ENCODE measurements at places on chromosomes 11 and 22.

GRCh38 chr11:131874070-131874469, 503.7 kb downstream of the NTM start:
- DNase-seq: no peak

- no peak for DNase-seq
Observed at GRCh38 chr22:30262112-30262511, 4.5 kb downstream of the OSM start.

GRCh38 chr11:2726964-2727363, 27.2 kb upstream of the KCNQ1OT1 start:
- DNase-seq: no peak

GRCh38 chr22:32558681-32559355, 84.2 kb downstream of the FBXO7 start:
- DNase-seq: no peak

DNA sequence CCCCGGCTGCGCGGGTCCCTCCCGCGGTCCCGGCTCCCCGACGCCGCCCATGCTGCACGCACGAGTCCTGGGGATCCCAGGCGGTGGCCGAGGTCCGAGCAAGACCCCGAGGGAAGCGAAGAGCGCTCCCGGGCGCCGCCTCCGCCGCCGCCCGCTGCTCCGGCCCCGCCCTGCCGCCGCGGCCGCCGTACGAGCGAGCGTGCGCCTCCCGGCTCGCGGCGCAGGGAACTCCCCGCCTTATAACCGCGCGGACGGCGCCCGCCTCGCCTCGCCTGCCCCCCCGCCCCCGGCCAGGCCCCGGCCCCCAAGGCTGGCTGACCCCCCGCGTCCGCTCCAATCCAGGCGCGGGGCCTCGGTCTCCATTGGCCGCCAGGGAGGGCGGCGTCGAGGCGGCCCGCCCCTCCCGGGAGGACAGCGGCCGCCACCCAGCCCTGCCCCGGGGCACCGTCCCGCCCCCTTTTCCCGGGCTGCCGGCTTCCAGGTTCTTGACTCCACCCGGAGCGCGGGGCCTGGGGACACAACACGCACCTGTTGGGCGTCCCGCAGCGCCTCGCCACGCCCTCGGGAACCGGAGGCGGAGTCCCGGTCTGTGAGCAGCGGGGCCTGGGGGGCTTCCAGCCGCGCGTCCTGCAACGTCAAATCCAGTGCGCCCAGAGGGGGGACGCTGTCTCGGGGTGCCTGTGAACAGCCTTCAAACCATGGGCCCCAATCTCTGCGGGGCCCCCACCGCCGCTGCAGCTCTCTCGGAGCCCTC, at the start of gene FADS3:
TSS of gene FADS3 (minus strand) at position 215 of the 754 bp plus-strand sequence. CDS start at position 51, 164 bp downstream.
- peak; percentile 26 for DNase-seq

DNA sequence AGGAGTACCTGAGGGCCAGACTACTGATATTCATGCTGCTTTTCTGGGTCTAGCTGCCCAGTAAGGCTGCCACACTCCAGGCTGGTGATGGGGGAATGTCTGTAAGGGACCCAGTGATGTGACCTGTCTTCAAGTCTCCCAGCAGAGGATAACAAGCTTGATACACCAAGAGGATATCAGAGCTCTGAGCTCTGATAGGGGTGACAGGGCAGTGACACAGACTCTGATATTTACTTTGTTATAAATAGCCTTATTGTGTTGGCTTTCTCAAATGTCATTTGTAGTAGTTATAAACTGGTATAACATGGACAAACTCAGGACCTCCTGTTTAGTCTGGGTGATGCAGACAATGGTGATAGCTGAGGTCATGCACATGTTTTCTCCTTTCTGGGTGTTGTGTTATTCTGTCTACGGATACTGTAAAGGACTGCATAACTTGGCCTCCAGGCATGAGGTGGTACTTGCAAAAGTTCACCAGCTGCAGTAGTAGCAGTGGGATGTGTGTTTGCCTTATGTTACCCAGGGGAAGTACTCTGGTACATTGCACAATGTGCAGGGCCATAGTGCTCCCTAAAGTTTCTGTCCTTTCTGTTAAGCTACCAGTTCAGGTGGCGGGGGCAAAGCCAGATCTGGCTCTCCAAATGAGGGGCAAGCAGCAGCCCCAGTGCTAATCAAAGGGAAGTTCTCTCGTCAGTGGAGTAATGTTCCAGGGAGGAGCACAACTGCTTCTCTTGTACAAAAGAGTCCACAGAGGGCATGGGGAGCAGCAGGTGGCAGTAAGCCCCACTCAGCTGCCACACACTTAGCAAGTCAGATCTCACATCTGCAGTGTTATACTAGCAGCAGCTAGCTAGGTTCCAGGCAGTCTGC, 812.2 kb downstream of the JRKL start:
- DNase-seq: no peak

GRCh38 chr22:48428631-48429371, 1398.9 kb downstream of the BRD1 start:
- DNase-seq: no peak

DNA sequence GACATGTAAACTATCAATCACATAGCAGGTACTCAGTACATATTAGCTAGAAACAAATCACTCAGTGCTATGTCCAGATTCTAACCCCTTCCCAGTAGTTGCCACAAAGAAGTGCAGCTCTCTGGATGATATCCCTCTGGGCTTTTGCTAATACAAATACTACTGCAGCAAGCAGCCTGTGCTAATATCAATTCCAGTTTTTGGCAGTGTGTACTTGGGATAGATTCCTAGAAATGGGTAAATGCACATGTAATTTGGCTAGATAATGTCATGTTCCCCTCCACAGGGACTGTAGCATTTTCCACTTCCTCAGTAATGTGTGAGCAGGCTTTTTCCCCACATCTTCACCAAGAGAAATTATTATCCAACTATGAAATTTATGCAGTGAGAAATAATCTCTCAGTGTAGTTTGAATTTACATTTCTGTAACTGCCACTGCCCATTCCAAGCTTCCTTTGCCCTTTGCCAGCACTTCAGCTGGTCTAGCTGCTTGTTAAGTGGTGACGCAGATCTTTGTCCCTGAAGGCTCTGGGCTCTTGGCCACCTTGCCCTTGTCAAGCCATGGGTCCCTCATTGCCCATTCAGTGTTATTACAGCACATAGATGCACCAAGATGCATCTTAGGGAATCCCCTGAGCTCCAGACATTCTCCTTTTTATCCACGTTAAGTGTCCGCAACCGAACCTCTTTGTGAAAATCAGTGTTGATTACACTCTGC, 107.1 kb upstream of the CLPB start:
- no peak for DNase-seq

- DNase-seq: no peak
Observed at GRCh38 chr11:2989006-2989405, 3.1 kb downstream of the NAP1L4 start.

DNA sequence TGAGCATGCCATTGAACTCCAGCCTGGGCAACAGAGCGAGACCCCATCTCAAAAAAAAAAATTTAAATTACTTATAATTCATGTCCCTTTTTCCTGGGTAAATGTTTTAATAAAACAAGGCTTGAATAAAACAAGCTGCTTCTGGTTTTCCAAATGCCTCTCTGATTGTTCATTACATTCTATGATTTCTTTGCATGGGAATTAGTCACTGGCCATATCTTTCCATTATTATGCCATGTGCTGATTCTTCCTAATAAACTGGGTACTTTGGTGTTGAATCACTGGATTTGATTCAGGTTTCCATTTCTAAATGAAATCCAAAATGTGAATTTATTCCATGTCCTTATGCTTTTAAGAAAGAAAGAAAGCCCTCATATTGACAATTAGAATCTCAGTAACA, 42.6 kb downstream of the ZNF215 start:
- DNase-seq: no peak

DNA sequence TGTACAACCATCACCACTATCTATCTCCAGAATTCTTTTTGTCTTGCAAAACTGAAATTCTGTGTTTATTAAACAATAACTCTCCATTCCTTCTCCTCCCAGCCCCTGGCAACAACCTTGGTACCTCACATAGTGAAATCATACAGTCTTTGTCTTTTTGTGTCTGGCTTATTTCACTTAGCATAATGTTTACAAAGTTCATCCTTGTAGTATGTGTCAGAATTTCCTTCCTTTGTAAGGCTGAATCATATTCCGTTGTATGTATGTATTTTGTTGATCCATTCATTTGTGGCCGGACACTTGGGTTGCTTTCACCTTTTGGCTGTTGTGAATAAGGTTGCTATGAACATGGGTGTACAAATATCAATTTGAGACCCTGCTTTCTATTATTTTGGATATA, 243.7 kb upstream of the TBCEL start:
- no peak for DNase-seq

DNA sequence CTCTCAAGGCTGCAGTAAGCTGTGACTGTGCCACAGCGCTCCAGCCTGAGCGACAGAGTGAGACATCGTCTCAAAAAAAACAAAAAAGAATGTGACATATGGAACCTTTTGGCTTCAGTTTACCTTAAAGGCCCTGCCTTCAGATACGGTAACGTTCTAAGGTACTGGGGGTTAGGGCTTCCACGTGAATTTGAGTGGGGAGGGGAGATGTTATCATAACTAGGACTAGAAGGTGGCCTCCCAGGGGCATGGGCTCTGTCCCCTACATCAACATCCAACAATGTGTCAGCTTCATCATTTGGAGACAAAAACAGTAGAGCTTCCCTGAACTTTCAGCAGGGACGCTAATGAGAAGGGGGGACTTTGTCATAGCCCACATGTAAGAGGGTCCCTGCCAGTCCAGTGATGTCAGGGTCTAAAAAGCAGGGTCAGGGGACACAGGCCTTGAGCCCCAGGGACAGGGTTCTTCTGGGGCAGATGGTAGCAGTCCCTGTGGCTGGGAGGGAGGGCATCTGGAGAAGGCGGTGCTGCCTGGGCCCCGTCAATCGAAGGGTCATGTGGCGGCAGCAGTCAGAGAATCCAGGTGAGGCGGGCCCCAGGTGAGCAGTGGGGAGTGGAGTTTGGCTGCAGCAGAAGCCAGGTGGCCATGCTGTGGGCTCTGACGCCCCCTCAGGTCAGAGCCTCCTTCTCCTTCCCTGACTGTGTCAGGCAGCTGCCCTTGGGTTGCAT, 79.8 kb downstream of the BCR start:
- DNase-seq: no peak

DNA sequence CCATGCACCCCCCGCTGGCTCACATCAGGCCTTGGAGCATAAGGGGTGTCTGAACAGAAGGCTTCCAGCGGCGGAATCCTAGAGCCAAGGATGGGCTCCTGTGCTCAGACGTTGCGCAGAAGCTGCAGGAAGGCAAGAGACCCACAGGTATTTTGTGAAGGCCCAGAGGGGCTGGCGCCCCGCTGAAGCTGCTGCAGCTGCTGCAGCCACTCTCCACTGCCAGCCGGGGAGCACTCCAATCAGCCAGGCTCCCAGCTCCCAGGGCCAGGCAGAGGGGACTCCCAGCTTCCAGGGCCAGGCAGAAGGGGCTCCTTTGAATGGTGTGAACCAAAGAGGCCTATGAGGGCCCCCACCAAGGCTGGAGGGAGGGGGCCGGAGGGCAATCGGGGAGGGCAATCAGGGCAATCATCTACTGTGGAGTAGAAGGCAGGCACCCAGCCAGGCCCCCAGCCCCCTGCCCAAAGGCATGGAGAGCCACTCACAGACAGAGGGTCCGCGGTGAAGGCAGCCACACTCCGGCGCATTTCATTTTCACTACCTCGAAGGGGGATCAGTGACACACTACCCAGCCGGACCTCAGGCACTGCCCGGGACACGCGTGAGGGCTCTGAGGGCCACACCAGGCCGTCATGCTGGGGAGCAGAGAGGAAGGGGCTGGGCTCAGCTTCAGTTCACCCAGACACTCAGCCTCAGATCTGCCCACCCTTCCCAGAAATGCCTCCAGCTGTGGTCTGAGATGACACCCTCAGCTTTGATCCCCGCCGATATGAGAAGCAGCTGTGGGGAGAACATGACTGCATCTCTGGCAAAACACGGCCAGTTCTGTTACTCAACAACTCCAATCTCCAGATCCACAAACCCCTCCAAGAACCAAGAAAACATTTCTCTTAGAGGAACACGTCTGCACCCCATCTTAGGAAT, 11.6 kb upstream of the PDE2A start:
- DNase-seq: no peak
